ENCODE measurements at places on chromosomes 2 and 18.

DNA sequence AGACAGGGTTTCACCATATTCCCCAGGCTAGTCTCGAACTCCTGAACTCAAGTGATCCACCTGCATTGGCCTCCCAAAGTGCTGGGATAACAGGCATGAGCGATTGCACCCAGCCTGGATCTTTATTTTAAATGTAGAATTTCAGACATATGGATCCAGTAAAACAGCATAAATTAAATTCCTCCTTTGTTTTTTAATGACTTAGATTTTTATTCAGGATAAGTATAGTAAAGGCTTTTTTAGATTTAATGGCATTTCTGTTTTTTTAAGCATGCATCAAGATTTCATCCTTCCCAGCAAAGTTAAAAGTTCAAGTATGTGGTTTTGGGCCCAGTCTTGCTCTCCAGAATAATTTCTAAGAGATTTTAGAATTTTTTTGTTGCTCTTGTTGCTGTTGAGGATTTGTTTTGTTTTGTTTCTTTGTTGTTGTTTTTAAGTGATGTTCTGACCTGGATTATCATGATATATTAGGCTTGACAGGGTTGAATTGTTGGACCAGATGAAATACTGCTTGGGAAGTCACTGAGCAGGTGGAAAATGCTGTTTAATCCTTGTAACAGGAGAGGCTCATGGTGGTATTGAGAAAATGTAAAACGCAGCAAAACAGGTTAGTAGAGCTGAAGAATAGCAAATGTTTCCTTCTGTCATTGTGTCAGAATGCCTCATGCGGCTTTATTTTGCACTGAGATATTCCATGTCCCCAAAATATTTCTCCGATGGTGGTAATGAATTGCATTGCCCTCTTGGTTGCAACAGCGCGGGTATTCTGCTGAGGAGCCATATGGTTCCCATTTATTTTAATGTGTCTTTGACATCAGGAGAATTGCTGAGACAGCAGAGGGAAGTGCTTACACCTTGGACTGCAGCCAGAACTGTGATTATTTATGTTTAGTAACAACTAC lies 147.9 kb downstream of the GALNT3 start:
- no peak for DNase-seq

GRCh38 chr2:54767921-54768320 lies 44.5 kb downstream of the EML6 start:
- DNase-seq = no peak

- DNase-seq = no peak
Observed at GRCh38 chr2:127606625-127607398, 39.1 kb upstream of the GPR17 start.

DNA sequence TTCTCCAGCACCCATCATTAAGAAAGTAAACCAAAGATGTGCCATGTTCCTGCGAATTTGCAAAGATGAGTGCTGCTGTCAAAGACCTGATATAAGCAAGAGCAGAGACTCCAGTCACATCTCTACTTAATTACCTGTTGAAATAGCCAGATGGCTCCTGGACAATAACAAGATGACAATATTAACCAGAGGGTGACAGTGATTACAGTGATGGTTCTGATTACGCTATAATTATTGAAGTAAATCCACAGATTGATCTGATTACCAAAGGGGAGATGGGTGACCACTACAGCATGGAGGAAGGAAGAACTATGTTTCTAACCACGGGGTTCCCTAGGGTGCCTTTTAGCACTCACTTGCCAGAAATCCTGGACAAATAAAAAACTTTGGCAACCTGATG lies 36.5 kb upstream of the AFF3 start:
- no peak for DNase-seq

GRCh38 chr2:182482511-182482910 lies 55.7 kb upstream of the PDE1A start:
- DNase-seq = no peak

GRCh38 chr2:204205082-204205481 lies 268.5 kb downstream of the ICOS start:
- DNase-seq = no peak

- no peak for DNase-seq
Observed at GRCh38 chr2:80058562-80058961, 246.0 kb downstream of the LRRTM1 start.

GRCh38 chr18:25594351-25594750 lies 242.4 kb upstream of the ZNF521 start:
- no peak for DNase-seq

GRCh38 chr2:182115258-182115657 lies 129.6 kb downstream of the PPP1R1C start:
- no peak for DNase-seq

DNA sequence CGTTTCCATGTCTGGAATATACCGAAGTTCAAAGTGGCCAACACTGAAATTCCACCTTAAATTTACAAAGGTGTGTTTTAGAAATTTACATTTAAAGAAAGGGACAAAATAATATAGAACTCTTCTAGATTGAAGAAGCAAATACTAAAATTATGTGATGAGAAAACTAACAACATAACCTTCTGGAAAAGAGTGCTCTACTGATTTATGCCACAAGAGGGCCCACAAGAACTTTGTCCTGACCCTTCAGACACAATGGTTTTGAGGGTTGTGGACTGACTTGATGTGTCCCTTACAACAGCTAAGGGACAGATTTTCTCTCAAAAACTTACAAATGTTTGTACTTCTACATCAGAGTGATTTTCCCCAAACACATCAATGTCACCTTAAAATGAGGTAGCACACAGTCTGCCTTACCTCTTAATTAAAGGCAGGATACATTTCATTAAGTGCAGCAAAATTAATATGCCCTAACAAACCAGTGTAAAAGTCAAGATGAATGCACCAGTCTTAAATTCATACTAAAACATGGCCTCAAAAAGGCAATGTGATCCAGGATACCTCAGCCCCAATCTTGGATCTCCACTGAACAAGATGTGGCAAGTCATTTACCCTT lies 36.2 kb downstream of the EIF2AK3 start:
- DNase-seq = no peak

- no peak for DNase-seq
Observed at GRCh38 chr2:48427552-48427951, 102.4 kb upstream of the STON1 start.

DNA sequence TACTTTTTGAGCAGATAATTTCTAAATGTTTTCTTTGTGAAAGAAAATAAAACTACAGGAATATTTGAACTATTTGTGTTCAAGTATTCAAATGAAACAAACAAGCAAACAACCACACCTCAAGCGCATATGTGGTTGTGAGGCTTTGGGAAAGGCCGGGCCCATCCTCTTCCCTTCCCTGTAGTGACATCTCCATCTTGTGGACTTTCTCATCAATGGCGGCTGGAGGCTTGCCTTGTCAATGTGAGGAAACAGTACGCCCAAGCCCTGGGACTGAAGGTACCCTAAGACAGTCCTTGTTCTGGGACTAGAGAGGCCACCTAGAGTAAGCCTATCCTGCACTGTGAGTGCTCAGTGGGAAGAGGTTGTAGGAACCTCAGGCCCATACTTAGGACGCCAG lies 166.8 kb downstream of the TPGS2 start:
- DNase-seq = no peak

- DNase-seq = no peak
Observed at GRCh38 chr18:75489493-75490190, 62.1 kb upstream of the SMIM21 start.

- no peak for DNase-seq
Observed at GRCh38 chr18:63187791-63188460, 131.6 kb downstream of the BCL2 start.

DNA sequence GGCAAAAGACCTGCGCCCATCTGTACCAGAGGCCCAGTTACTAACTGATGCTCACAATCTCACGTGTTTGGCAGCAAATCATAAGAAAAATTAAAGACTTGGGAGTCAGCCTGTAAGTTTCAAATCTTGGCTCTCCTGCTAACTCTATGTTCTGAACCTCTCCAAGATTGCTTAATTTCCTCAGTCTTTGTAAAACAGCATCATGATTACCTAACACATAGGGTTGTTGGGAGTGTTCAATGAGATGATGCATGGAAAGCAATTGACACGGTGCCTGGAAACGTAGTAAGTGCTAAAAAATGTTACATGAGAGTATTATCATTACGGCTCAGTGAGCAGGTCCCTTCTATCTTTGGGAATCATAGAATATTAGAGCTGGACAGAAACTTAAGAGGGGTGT lies 497.6 kb upstream of the TCF4 start:
- DNase-seq = no peak

DNA sequence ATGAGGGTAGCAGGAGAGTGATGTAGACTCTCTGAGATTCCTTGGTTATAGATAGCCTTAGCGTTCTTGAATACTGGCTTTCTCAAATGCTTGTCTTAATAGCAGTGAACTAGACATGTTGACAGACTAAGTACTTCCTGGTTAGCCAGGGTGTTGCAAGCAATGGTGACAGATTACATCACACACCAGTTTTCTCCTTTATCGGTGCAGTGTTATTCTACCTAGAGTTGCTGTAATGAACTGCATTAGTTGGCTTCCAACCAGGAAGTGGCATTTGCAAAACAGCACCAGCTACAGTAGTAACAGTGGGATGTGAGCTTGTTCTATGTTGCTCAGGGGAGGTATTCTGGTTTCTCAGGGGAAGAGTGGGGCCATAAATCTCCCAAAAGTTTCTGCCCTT lies 582.2 kb upstream of the DDX18 start:
- DNase-seq = no peak

- DNase-seq = no peak
Observed at GRCh38 chr18:51654488-51655326, 457.2 kb upstream of the MEX3C start.

- no peak for DNase-seq
Observed at GRCh38 chr2:223697892-223698645, 95.9 kb upstream of the SCG2 start.

- DNase-seq = no peak
Observed at GRCh38 chr2:112957511-112957910, 20.3 kb upstream of the IL36G start.

DNA sequence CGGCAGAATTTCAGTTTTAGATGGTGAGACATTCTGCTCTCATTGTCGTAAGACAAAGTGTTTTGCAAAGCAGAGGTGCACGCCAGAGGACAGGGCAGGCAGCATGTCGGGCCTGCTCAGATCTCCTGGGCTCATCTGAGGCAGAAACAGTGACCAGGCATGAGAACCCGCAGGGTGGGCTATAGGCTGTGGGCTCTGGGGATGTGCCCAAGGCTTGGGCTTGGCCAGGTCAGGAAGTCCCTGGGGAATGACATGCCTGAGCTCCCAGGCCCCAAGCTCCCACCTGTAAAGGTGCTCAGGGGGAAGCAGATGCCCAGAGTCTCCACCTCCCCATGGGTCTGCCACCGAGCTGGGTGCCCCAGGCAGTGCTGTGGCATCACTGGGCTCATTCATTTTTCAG lies 35.3 kb downstream of the INHBB start:
- DNase-seq = no peak

- DNase-seq = no peak
Observed at GRCh38 chr2:38129481-38129880, 53.5 kb upstream of the CYP1B1 start.

DNA sequence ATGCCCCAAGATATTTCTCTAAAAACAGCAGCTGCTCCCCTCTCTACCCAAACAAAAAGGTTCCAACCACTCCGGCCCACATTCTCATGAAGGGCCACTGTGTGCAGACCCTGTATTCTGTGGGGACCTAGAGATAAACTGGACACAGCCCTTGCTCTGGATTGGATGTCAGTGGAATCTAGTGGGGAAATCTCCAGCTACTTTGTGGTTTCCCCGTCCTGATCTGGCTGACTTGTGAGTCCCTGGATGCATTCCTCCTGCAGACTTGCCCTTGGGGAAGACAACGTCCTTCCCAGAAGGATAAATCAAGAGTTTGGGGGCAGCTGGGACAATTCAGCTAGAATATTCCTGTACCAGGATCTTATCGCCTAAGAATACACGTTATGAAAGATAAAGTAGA lies 151.1 kb downstream of the FSHR start:
- no peak for DNase-seq

GRCh38 chr2:240688553-240688919 lies 3.1 kb upstream of the AQP12A start:
- DNase-seq = no peak

DNA sequence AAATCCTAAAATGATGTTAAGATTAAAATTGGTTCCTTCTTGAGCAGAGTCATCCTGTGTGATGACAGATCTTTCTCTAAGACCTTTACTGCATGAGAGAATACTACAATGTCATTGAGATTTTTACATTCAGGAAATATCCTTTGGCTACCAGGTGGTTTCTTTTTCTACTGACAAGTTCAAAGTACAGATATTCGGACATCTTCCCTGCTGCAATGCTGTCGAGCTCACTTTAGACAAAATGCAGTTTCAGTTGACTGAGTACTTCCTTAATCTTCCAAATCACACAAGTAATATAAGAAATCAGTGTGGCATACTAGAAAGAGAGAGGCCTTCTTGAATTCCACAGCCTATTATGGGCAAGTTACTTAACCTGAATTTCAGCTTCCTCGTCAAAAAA lies 207.9 kb upstream of the ACVR2A start:
- DNase-seq = no peak

Measured in stimulated activated CD4-positive, alpha-beta T cell treated with anti-CD3 and anti-CD28 coated beads, Interleukin-4, amount 100 ng/mL, for 48 hours (primary cell).